Stimulated activated CD8-positive, alpha-beta memory T cell treated with anti-CD3 and anti-CD28 coated beads, Interleukin-4, amount 100 ng/mL, for 1 hour (primary cell): ENCODE measurements at places on chromosomes 2 and 18.

GRCh38 chr2:68246396-68246795 is 5.9 kb downstream of the PPP3R1 start:
- no peak for DNase-seq

- DNase-seq, result no peak
Measured at GRCh38 chr2:150168595-150169236, 318.8 kb downstream of the RND3 start.

DNA sequence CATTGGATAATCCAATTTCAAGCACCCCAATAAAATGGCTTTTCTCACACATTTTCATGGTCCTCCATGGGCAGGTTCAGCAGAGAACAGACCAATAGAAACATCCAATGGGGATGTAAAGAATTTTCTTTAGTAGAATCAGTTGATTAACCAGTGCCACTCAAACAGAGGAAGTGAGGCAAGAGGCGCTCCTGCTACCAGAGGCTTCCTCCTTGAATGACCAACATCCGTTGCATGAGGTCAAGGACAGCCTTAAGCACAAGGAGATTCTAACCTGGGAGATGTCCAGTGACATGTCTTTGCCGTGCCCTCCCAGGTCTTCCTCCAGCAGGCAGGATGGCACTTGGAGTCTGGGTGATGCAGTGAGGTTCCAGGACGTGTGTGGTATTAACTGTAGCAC is 146.6 kb downstream of the PIEZO2 start:
- no peak for DNase-seq

DNA sequence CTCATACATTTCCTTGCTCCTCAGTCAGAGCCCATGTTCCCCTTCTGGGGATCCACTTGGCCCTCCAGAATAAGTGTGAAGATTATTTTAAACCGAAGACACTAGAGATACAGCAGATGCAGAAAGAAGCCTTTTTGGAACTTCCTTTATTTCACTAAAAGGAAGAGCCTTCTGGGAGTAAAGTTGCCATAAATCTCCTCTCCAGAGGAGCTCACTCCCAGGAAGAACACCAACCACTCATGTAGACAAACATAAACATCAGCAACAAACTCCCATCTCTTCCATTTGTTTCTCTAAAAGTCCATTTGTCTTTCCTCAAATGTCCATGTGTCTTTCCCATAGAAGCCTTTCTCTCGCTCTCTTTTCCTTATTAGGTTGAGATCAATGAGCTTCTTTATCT is 62.4 kb upstream of the MSH6 start:
- no peak for DNase-seq

DNA sequence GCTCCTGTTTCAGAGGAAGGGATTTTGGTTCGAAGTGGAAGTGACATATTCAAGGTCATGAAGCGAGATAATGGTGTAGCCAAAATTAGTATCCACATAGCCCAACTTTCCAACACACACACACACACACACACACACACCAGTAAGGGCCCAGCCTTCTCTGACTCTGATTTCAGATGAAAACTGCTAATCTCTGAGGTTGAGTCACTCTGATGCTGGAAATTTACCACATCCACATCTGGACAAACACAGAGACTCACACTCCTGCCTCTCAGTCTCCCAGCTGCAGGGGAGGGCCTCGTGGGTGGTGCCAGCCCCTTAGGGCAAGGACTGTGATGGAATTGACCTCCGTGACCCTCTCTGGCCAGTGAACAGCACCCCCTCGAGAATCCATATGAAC is 29.0 kb upstream of the SLC35F6 start:
- no peak for DNase-seq

GRCh38 chr18:62331581-62332356 is 6.7 kb downstream of the TNFRSF11A start:
- DNase-seq, result no peak

- DNase-seq, result no peak
Measured at GRCh38 chr18:23671564-23671963, 8.9 kb upstream of the ANKRD29 start.

DNA sequence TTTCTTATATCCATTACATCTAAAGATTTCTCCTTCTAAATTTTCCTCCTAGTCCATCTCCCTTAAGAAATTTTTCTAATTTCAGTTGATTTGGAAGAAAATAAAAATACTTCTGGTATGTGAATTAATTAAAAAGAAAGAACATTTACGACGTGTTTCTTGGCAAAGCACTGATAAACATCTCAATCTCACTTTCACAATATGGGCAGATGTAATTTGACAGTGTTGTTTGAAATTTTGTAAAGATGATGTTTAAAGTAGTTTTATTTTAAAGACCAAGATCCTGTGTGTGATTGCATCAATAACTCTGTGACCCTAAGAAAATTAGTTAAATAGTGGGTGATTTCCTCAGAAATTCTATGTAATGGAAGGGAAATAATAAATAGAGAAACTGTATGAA is 510.0 kb downstream of the PARD3B start:
- DNase-seq, result no peak

DNA sequence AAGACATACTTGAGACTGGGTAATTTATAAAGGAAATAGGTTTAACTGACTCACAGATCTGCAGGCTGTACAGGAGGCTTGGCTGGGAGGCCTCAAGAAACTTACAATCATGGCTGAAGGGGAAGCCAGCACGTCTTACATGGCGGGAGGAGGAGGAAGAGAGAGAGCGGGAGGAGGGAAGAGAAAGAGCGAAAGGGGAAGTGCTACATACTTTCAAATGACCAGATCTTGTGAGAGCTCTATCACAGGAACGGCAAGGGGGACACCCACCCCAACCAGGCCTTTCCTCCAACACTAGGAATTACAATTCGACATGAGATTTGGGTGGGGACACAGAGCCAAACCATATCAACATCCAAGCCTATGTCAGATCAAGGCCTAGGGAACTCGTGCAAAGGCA is 24.2 kb downstream of the MYL12B start:
- no peak for DNase-seq
